Smooth muscle cell of trachea (primary cell): ENCODE measurements at places on chromosomes 1 and 21. TPM values are rescaled to one million over a fixed set of nuclear protein-coding genes. Genes with fewer than 3 reads are reported as not detected.

Gene IGSF21
- not detected in 2 replicates for total RNA-seq

Gene PTCH2
- total RNA-seq = 0.33 and 0.73 TPM in 2 replicates

Gene TSPAN2
- not detected in 2 replicates for total RNA-seq

Gene SMG5
- 40.3 and 68.3 TPM in 2 replicates for total RNA-seq

Gene RHD
- total RNA-seq = not detected in 2 replicates

Gene DNALI1
- 5.5 and 7.9 TPM in 2 replicates for total RNA-seq

Gene RXRG
- 0.17 TPM in 1 of 2 replicates, not detected in the other for total RNA-seq

Gene KRTAP8-1
- total RNA-seq = not detected in 2 replicates

Gene GABRD
- under 0.01 TPM in 1 of 2 replicates, not detected in the other for total RNA-seq

Gene PKNOX1
- total RNA-seq = 15.0 and 17.5 TPM in 2 replicates

Gene GNL2
- total RNA-seq = 56.4 and 66.9 TPM in 2 replicates

Gene AXDND1
- 0.17 and 0.29 TPM in 2 replicates for total RNA-seq

Gene TNFRSF9
- total RNA-seq = 0.17 TPM in 1 of 2 replicates, not detected in the other

Gene OR2T33
- not detected in 2 replicates for total RNA-seq
